ENCODE measurements at places on chromosomes 3 and 15.

- DNase-seq: no peak
Measured at GRCh38 chr15:71800190-71800589, 10.2 kb upstream of the NR2E3 start.

DNA sequence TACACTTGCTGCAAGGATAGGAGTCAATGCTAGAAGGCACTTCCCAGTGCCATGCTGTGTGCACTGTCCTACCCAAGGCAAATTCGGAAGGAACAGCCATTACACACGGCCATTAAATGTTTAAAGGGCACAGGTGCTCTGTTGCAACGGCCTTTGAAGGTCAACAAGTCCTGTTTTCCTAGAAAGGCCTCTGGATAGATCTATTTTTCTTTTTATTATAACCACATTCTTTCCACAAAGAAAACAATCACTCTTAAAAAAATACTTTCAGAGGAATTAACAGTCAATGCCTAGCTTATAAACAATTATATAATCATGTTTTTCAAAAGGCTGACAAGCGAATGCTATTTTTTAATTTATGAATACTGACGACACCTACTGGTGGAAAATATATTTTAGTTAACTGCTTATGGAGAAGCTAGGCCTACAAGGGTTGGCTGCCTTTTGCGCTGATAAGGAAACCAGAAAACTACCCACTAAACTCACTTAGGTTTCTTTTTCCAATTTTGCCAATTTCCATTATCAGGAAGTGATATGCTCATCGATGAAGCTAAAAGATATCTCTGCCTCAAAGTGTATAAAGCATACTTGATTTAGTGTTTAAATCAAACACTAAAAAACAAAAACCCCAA is 2.4 kb downstream of the ARHGEF3 start:
- DNase-seq: no peak

GRCh38 chr3:171984883-171985282 is 54.5 kb upstream of the FNDC3B start:
- no peak for DNase-seq

GRCh38 chr3:114176890-114177289 is 2.0 kb downstream of the DRD3 start:
- DNase-seq: no peak

DNA sequence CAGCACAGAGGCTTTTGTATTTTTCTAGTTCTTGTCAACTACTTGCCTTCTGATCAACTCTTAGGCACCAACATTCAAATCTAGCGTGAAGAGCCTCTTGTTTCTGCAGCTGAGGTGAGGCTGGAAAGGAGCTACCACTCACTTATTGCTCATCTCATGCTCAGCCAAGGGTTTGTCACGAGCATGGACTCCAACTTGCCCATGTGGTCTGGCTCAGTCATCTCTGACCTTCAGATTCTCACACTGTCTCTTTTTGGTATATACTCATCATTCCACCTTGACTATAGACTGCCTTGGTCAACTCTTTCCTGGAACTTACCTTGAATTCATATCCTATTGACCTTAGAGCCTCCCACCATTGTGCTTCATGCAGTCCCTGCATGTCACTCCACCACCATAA is 5.2 kb upstream of the GJD2 start:
- DNase-seq: no peak

GRCh38 chr15:74835312-74835823 is 7.6 kb downstream of the ULK3 start:
- DNase-seq: no peak

GRCh38 chr3:145951441-145951840 is 209.5 kb downstream of the PLOD2 start:
- no peak for DNase-seq

DNA sequence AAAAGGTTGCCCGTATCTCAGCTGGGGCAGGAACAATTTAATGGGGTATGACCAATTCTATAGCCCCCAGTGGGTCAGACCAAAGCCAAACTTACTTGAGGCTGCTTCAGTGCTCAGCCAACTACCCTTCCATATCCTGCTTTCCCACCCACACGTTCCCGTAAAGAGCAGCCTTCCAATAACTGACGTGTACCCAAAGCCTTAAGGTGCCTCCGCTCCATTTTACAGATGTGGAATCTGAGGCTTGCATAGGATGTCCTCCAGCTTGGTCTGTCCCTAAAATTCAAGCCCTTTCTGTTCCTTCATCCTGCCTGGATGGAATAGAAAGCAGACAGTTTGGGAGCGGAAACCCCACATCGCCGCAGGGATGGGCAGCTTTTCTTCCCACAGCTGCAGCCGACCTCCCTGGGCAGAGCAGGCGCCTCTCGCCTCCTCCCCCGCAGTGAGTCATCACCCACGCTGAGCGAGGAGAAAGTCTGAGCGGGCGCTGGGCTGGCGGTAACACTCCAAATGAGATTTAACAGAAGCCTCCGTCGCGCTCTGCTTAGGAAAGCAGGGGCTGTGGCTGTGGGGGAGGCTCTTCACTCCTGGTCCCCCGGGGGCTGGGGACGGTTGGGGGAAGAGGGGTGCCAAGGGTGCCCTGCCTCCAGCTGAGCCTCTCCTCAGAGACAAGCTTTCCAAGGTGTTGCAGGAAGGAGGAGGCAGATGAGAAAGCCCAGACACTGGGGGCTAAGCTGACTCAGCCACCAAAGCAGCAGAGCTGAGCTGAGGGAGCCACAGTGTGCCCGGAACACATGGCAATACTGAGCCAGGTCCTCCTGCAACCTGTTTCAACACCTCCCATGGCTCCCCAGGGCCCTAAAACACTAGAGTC is 57.8 kb upstream of the HRH1 start:
- peak; percentile 18 for DNase-seq

DNA sequence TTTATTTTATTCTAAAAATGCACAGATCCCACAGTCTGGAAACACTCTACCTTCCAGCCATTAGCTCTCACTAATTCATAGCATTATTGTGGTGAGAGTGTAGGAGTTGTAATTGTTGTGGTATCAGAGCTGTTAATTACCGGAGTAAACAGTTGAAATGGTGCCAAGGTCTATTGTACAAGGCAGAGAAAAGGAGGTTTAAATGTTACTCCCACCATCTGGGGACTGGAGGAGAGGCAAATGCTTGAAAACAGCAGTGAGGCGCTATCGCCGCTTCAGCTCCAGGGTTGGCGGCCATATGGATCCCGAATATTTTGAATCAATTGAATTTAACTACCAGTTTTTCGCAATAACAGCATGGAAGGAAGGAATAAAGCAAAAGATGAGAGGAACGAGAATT is 113.1 kb upstream of the C15orf61 start:
- DNase-seq: no peak

- DNase-seq: no peak
Measured at GRCh38 chr3:57855281-57855680, 99.2 kb downstream of the SLMAP start.

DNA sequence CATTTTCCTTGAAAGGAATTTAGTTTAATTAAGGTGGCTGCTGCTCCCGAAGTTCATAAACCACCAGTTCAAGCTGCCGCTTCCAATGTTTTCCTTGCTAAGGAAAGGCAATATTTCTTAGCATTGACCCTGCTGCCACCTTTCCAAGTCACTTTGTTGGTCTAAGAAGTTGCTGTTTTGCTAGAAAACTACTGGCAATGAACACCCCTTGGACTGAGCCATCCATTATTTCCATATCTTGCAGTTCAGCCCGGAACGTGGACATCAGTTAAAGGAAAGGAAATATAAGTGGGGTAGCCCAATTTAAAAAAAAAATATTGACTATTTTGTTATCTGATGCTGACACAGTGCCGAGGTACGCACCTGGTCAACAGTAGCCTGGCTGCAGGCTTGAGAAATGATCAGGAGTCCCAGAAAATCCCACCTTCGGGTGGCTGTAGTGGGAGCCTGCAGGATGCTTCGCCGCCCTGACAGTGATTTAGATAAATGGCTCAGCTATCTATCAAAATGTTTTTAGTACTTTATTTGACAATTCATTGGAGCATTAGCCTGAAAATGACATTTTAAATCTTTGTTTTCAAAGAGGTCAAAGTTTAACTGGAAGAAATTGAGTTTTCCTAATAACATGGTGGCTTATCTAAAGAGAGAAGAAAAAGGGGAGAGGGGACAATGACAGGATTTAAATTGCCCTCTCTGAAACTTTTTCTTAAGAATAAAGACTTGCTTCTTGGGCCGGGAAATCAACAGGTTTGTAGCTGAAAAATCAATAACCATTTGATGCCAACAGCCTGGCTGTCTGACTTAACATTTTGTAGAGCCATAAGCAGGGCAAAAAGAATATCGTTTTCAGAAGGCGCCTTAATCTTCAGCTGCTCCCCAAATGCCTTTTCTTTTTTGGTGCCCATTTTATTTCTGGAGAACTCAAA is 1.6 kb downstream of the RARB start:
- no peak for DNase-seq

DNA sequence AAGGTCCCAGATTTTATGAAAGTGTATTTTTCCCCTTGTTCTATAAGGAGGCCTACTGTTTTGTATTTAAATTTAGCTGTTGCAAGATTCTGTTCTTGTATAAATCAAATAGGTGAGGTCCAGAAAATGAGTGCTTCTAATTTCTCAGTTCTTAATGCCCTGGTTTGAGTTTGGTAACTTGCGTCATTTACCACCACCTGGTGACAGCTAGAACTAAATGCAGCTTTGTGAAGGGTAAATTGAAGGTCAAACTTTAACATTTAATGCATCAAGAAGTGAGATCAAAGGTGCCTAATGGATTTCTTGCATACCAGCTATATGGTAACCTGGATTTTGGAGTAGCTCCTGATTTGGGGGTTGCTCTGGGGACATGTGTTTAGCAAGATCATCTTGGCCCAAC is 50.7 kb upstream of the POLR2M start:
- no peak for DNase-seq

DNA sequence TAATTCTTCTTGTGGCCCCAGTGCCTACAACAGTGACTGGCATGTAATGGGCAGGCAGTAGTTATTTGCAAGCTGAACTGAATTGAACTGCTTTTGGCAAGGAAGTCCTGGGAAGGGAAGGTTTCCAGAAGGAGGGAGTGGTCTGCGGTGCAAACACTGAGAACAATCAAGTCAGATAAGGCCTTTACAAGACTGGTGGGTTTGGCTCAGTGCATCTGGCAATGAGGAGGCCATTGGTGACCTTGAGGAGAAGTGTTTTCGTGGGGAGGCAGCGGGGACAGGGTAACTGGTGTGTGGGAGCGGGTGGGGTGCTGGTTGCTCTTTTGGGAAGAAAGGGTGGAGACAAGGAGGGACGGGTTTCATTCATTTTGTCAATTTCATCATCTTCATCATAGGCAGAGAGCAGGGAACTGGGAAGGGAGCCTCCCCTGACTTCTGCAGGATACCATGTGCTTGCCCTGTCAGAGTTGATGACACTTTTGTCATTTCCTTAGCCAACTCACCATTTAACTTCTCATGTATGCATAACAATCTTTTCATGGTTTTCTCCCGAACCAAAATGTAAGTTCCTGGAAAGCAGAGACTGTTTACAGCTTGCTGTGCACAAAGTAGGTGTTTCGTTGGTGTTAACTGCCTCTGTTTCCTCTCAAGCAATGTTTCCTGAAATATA is 8.4 kb upstream of the EHD4 start:
- DNase-seq: no peak

DNA sequence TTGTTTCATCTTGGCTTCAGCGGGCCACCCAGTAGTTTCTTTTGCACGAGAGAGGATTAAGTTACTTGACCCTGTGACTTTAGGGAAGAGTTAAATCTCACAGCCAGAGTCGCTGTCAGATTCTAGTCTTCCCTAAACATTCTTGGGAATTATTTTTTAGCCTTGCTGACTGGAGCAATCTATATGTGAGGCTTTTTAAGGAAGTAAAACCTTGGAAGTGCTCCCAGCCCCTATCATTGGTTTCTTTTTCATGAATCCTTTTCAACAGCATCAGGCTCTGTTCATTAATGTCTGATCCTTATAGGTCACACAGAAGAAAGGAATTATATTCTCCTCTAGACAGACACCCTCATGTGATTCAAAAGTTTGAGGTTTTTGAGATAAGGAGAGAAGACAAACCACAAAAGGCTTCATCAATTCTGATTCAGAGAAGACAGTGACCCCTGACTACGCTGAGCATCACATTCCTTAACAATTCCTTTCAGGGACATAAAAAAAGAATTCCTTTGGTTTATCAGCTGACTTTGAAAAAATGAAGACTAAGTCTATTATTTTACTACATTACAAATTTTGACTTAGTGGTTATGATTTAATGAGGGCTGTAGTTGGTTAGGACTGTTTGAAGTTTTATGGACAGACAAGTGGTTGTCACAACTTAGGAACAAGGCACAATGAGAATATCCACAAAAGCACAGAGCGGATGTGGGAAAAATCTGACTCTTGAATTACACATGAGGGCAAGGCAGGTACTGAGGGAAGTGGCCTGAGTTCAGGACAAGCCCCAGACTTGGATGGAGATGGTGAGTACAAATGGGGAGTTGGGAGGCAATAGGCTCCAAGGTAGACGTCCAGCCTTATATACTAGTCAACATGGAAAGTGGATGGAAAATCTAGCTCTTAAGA is 171.1 kb upstream of the STT3B start:
- DNase-seq: no peak

- peak; percentile 64 for DNase-seq
Measured at GRCh38 chr3:195859061-195859845, 47.5 kb upstream of the MUC4 start.

- no peak for DNase-seq
Measured at GRCh38 chr3:119894195-119894594, 112.3 kb downstream of the NR1I2 start.

DNA sequence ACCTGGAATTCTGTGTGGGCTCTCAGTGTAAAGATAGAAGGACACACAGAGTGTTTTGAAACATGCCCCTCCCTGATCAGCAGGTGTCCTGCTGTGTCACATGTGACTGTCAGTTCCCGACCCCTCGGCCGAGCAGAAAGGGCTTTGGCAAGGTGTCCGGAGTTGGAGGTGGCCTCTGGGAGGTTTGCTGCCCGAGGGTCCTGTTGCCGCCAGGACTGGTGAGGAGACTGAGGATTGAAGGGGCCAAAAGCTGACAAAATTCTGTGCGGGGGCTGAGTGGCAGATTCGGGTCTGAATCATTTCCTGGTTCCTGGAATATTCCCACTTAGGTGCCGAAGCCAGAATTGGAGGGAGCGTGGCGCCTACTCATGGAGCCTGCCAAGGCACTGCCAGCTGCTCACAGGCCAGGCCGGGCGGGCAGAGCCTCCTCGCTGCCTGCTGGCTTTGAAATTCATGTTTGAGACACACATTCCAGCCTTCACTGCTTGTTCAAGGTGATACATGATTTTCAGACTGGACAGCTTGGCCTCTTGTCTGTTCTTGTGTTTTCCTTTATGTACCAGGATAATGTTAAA is 83.8 kb downstream of the APBA2 start:
- no peak for DNase-seq

DNA sequence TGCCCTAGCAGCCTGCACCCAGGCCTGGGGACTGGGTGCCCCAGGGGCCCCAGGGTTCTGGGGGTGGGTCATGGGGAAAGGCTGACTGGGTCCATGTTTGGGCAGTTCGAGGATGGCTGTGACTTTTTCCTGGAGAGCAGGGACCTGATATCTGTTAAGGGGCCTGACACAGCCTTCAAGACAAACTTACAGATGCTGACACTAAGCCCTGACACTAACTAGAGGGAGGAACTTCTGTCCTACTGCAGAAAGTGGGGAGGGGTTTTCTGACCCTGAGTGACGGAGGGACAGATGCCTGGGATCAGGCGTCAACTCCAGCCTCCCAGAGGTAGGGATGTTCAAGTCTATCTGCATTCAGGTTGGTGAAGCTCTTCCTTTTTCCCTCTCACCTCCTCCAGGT is 45.0 kb upstream of the SLC6A11 start:
- no peak for DNase-seq

Data from stimulated activated naive B cell treated with anti-CD40 and anti-IgM and Interleukin-4, amounts not matched to agents 10 μg/mL and 1 μg/mL and 100 μg/mL, for 72 hours (primary cell).